Cardiac fibroblast (primary cell): ENCODE measurements at places on chromosomes 4 and X.

DNA sequence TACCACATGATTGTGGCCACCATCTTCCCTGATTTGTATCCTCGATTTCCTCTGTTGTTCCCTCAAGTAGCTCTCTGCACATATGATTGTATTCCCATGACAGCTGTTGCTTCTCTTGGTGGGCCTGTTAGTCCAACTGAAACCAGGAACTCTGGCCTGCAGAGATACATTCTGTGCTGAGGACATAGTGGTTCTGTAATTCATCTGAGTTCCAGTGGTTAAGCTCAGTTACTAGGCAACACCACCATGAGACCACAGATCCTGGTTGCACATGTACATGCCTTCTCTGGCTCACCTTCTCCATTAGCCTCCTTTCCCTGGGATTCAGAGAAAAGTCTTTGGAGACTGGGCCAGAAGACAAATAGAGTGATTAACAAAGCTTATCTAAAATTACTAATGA lies 172.1 kb upstream of the SLC7A11 start:
- no peak for DNase-seq

DNA sequence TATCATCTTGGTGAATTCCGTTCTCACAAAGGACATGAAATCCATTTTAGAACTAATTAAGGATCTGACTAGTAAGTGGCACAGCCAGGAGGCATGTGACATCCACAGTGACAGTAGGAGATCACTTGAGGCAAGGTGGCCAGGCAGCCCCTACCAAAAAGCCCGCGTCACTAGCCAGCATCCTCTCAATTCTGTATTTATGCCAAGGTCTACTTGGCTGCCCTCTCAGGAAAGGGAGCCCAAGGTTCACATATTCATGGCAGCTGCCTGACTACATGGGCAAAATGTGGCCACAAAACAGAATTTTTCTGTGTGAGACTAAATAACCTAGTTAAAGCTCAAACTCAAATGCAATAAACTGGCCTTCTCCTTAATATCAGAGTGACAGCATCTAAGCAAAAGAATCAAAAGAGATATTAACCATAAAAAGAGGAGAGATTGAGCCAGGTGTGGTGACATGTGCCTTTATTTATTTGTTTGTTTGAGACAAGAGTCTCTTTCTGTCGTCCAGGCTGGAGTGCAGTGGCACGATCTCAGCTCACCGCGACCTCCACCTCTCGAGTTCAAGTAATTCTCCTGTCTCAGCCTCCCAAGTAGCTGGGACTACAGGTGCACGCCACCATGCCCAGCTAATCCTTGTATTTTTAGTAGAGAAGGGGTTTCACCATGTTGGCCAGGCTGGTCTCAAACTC lies 51.5 kb downstream of the SLC9A7 start:
- DNase-seq, result no peak

DNA sequence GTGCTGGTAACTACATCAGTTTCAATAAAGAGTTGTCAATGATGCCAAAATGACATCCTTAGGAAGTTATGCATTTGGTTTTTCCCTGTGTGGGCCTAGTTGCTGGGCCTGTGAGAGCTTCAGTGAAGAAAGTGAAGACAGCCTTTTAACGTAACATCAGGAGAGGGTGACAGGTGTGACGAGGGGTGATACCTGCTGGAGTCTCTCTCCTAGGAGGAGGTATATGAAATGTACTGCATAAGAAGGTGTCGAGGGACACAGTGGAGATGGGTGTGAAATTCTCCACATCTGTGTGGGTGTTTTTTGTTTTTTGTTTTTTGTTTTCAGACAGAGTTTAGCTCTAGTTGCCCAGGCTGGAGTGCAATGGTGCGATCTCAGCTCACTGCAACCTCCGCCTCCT lies 49.2 kb downstream of the EVC start:
- no peak for DNase-seq

GRCh38 chr4:38664706-38665401 lies 855 bp downstream of the KLF3 start:
- peak; percentile 60 for DNase-seq

GRCh38 chrX:3252744-3253143 lies 93.7 kb downstream of the MXRA5 start:
- DNase-seq, result no peak

DNA sequence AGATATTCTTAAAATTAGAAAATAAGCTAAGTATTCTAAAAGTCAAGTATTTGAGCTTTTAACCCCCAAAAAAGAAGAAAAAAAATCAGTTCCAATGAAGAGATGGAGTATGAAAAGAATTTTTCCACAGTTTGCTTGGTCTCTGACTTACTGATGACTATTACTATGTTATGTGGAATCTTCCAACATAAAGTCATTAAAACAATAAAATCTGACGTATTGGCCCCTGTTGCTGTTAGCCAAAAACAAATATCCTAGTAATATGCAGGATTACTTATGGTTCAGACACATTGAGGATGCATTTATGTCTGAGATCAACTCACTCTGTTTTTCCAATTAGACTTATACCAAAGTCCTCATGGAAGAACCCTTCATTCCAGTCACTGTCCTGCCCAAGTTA lies 517.2 kb upstream of the ADGRL3 start:
- DNase-seq, result peak; percentile 1

DNA sequence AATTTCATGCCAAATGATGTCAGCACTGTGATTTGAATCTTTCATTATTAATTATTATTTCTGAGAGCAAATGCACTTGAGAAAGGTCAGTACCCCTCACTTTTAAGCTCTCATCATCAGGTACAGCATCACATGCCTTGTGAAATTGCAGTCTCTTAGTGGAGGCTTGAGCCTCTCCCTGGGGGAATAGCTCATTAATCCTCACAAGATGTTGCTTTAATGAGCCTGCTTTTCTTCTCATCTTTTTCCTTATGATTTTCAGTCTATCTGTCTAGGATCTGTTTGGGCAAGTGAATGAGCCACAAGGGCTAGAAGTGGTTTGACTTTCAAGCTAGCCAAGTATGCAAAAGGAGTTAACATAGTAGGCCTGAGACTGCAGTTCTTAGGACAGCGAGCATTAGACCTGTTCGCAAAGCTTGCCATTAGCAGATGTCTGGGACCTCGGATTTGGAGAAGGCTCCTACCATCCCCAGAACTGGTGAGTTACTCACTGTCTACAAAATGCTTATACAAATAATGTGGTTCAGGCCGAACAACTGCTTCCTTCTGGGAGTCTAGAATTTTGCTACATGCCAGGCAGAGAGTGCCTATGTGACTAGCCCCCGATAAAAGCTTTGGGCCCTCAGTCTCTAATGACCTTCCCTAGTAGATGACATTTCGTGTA lies 174.5 kb downstream of the IL15 start:
- no peak for DNase-seq

DNA sequence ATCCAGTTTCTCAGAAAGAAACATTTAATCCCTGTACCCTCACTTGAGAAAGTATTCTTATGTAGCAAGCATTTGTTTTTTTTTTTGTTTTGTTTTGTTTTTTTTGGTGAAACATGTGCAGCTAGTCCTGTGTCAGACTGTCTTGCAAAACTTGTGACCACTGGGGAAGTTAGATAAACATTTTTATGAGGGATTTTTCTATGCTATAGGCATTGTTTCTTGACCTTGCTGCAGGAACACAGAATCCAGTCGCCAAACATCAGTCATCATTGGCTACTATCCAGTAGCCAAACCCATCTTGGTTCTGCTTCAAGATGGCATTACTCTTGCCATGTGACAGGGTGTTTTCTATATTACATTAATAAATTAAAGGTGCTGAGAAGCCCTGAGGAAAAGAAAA lies 7.7 kb upstream of the MAPK10 start:
- DNase-seq, result peak; percentile 87

- peak; percentile 76 for DNase-seq
Observed at GRCh38 chr4:141246243-141246642, 25.5 kb downstream of the ZNF330 start.

DNA sequence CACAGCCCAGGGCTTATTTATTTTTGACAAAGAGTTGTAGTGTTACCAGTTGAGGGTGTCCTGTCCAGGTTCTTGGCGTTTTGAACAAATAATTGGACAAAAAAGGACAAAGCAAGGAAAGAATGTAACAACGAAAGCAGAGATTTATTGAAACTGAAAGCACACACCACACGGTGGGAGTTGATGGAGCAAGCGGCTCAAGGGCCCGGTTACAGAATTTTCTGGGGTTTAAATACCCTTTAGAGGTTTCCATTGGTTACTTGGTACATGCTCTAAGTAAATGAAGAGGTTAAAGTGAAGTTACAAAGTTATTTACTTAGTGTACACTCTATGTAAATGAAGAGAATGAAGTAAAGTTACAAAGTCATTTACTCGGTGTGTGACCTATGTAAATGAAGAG lies 27.8 kb upstream of the OPHN1 start:
- no peak for DNase-seq

GRCh38 chrX:118706681-118707080 lies 20.7 kb upstream of the IL13RA1 start:
- DNase-seq, result no peak

DNA sequence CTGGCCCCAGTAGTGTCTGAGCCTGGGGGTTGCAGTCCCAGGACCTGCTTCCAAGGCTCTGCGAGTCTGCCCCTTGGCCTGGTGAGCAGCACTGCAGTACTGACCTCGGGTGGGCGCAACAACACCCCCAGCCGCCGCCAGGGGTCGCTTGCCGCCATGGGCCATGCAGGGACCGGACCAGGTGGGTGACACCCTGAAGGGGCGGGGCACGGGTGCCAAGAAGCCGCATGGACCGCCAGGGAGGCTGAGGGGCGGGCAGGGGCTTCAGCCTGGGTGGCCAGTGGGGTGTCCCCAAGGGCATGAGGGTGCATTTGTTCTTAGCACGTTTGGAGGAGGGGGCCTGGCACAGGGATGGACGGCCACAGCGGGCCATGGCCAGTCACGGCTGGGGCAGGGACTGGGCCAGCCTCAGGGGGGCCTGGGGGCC lies 25.0 kb downstream of the TACC3 start:
- DNase-seq, result peak; percentile 71

DNA sequence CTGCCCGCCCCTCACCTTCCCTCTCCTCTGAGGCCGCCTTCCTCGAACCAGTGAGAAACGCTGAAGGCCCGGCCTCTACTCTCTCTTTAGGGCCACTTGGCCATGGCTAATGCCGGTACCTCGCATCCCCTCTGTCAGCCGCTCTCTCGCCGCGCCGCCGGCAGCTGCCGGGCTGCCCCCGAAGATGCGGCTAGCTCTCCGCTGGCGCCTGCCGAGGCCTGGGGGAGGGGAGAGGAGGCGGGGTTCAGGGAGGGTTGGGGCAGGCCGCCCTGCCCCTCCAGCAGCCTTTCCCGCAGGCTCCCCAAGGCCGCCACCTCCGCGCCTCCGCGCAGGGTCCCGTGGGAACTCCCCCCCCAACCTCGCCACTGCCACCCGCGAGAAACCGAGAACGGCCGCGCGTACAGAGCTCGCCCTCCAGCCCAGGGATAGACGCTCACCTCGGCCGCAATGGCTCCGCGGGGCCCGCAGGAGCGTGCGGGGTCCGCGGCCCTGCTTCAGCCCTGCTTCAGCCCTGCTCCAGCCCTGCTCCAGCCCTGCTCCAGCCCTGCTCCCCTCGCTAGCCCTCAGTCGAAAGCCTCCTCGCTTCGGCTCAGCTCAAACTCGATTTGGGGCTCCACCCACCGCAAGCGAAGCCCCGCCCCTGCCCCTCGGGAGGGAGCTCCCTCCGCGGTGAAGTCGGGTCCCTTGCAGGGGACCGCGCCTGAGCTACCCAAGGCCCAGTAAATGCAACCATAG lies at the start of gene HUWE1:
Gene HUWE1 (minus strand): TSS at position 569 of the 735 bp plus-strand sequence. CDS start 32,612 bp downstream, outside the sequence.
- peak; percentile 76 for DNase-seq

DNA sequence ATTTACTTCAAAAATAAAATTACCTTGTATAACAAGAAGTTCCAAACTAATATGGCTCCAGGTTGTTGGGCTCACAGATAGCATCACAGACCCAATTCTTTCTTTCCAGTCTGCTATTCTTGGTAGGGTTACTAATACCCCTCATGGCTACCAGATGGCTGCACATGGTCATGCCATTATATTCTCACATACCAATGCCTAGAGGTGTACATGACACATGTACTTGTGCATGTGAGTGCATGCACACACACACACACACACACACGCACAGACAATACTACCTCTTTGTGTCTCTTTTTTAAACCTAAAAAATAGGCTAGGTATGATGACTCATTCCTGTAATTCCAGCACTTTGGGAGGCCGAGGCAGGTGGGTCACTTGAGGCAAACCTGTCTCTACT lies 31.1 kb downstream of the FBXO8 start:
- no peak for DNase-seq

DNA sequence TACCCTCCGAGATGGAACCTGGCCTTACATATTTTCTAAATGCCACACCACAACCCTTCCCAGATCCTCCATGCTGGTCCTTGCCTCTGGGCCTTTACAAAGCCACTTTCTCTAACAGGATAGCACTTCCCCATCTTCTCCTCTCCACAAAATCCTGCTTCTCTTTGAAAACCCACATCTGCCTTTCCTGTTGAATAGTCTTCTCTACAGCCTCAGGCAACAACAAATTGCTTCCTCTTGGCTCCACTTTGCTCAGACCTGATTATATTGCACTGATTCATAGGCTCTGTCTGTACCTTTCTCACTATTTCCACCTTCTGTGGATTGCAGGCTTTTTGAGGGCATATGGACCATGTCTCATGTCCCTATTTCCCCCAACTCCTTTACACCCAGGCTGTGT lies 203.7 kb upstream of the MBNL3 start:
- DNase-seq, result no peak

GRCh38 chr4:41258783-41259182 lies 2.1 kb downstream of the UCHL1 start:
- peak; percentile 74 for DNase-seq

DNA sequence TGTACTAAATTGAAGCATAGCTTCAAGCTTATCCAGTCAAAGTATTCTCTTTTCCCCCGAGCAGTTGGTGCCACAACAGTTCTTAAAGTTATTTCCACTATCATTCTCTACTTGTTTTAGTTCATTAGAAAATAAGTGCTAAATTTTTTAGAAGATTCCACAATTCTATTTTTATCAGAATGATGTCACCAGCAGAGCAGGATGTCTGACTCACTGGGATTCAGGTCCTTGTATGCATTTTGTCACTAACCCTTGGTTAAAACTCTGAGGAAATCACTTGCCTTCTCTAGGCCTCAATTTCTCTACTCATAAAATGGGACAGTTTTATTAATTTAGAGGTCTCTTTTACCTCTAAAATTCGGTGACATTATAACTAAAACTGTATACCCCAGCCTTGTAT lies 3.4 kb downstream of the DDX53 start:
- peak; percentile 33 for DNase-seq

- peak; percentile 70 for DNase-seq
Observed at GRCh38 chr4:2284934-2285612, 23.2 kb upstream of the MXD4 start.

DNA sequence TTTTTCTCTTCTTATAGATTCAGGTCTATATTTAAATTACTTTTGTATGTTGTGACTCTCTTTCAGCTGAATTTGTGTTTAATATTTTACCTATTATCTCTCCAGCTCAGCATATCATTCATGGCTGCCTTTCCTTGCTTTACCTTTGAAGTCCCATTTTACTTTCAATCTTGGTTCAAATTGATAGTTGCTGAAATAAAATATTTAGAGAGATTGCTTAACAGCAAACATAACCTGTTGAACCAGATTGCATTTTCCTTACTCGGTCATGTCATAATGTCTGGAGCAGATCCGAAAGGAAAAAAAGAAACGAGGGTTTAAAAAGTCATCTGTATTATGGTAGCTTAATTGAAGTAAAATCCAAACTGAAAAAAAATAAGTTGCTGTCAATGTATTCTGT lies 94.1 kb downstream of the IL1RAPL2 start:
- DNase-seq, result no peak

GRCh38 chr4:15756361-15756861 lies 21.7 kb upstream of the CD38 start:
- DNase-seq, result peak; percentile 22
